ENCODE measurements at places on chromosomes 2 and 18.

DNA sequence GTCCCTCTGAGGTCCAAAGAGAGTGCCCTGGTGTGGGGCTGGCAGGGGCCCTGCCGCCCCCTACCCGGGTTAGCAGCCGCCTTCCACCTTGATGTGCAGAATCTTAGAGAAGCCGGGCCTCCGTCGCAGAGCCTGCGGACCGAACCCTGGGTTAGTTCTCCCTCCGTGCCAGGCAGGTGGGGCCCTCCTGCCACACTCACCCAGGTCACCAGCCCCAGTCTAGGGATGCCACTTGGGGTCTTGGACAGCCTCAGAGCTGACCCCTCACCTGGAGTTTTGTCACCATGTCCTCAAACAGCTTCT, 24.8 kb downstream of the CCT7 start:
- no peak for DNase-seq

DNA sequence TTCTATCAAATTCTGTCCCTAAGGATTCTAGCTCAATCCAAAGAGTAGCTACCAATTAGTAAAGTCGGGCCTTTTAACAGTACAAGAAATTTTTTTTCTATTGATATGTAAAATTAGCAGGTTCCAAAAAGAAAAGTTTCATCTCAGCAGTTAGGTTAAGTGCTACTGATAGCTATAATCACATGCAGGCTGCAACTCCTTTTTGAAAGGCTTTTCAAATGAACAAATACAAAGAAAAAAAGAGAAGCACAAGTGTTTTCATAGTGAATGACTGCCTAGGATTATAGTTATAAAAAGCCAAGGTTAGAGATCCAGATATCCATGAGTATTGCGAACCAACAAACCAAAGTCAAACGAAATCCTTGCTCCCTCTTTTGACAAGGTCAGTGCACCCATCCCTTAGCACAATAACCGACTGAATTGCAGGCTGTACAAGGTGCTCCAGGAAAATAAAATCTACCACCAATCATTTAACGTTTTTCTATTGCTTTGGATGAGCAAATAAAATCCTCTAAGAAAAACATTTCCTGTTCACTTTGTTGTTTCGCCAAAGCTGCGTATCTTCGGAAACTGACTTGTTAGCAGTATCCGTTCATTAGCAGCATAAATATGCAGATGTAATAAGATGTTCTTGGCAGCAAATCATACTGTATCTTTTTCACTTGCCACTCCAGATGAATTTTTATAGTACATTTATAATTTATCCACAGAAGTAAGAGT, 100.2 kb downstream of the SRBD1 start:
- no peak for DNase-seq

GRCh38 chr18:67151366-67151765, 365.2 kb downstream of the DSEL start:
- no peak for DNase-seq

DNA sequence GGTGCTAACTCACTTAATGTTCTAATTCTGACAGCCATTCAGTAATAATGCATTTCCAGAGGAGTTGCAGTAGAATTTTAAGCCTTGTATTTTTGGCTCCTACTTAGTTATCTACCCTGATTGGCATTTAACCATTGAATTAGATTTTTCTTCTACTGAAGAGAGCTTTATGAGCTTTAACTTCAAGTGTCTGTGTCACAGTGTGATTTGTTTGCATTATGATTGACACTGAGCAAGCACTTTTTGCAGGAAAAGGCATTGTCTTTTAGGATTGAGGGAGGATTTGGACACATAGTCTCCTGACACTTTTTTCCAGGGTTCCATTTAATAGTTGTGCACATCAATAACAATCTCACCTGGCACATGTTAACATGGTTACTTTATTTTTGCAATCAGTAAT, 26.7 kb downstream of the LYPD6 start:
- no peak for DNase-seq

DNA sequence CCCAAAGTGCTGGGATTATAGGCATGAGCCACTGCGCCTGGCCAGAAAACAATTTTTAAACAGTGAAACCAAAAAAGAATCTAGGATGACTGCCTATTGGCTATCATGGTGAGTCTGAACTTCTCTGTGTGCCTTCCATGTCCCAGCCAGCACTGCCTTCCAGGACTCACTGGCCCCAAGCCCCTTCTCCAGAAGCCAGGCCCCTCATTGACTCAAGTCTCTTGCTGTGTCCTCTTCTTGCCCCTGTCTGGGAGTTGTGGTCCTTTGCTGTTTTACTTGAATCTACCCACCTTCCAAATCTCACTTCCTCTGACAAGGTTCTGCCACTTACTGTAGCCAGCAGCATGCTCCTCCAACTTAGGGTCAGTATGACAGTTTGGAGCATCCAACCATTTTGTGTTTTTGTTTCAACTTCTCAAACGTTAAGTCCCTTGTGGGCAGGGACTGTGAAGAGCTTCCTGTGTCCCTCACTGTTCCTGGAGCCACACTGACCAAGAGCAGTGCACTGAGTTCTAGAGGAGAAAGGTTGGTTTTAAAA, 41.7 kb downstream of the ST3GAL5 start:
- DNase-seq, result no peak

- DNase-seq, result no peak
These were observed 331.9 kb downstream of the CDH19 start for GRCh38 chr18:66271962-66272361.

DNA sequence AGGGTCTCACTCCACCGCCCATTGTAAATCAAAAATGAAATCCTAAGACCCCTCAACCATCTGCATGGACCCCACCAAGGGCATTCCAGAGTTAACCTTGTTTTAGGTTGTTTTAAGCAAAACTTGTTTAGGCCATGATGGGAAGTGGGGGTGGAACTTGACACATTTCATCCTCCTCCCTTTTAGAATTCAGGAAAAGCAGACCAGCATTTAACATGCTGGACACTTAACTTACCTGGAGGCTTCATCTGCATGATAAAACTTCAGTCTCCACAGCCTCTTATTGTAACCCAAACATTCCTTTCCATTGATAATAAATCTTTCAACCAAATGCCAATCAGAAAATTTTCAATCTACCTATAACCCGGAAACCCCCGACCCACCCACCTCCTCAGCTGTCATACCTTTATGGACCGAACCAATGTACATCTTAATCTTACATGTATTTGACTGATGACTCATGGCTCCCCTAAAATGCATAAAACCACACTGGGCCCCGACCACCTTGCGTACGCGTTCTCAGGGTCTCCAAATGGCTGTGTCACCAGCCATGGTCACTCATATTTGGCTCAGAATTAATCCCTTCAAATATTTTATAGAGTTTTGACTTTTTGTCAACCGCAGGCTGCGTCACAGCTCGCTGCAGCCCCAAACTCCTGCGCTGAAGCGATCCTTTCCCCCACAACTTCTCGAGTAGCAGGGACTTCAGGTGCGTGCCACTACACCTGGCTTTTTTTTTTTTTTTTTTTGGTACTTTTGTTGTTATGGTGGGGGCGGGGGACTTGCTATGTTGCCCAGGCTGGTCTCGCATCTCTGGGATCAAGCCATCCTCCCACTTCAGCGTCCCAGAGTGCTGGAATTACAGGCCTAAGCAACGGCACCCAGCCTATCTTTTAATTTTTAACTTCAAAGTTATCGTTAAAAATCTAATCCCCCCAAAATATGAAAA, 917 bp downstream of the MPPE1 start:
- DNase-seq, result no peak

GRCh38 chr2:179571252-179571651, 290.2 kb downstream of the ZNF385B start:
- no peak for DNase-seq

GRCh38 chr2:105344704-105345345, 7.5 kb downstream of the C2orf49 start:
- DNase-seq, result peak; percentile 70

DNA sequence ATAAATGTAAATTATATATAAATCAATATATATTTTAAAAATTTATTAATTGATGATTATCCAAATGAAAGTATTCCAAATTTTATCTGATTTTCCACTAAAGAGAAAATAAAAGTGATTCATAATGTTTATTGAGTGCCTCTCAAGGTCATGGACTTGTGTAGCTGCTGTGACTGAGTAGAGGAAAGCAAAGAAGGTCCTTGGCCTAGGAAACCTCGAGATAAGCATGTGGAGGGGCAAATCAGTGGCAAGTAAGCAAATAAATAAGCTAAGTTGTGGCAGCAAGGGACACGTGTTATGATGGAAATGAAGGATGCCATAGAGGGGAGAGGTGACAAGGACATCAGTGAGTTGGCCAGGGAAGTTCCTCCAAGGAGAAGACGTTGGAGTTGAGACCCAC, 866.1 kb upstream of the ID2 start:
- no peak for DNase-seq

DNA sequence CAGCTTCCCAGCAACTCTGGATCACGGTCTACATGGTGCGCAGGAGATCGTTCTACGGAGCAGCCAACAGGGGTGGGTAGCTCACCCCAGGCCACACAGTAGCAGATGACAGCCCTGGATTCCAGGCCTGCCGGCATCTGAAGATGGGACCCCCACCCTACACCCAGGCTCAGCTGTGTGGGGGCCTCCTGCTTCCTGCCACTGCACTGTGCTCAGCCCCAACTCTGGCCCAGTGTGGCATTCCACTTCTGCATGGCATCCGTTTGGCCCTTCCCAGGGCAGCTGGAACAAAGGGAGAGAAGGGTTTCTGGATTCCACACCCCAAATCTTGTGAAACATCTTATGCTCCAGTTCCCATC, 9.1 kb downstream of the PER2 start:
- DNase-seq, result no peak

GRCh38 chr2:128717758-128718710, 399.4 kb upstream of the HS6ST1 start:
- no peak for DNase-seq

DNA sequence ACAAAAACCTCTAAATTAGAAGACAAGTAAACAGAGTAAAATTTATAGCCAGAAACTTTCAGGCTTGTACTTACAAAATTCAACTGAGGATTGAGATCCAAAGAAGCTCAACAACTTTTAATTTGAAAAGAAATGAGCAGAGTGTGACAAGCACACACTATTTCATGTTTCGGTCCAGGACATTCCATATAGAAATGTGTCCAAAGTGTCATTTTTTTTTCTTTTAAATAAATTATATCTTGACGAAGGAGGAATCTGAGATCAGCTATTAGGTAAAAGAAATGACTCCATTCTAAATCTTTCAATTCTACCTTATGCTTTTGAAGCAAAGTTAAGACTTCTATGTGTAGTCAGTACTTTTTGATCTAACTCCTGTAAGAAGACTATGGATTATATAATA, 4.6 kb downstream of the FN1 start:
- no peak for DNase-seq

GRCh38 chr2:240643093-240643810, 18.0 kb downstream of the GPR35 start:
- DNase-seq, result no peak

DNA sequence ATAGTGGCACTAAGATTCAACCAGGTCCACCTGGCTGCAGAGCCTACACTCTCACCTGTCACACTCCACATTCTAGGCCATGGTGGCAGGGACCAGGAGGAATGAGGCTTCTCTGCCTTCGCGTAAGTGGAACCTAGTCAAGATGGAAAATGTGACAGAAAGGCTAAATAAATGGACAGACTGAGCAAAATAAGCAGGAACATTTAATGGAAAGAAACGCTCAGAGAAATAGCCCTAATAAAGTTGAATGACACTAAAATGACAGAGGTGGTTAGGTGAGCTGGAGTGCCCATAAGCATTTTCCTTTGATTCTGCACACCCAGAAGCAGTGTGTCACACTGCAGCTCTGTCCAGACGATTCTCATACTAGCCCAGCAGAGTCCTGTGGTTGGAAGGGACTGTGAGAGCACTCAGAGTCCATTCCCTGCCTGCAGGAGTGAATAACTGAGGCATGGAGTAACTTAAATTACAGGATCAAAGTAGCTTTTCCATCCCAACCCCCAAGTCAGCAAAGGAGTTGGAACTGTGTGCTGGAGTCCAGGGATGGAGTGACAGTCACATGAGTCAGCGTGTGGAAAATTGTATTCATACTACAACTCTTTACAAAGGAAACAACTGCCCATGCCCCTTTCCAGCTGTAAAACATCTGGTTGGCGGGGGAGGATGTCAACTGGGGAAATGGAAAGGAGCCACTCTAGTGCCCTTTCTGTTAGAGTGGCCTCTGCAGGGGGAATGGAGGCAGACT, 105.4 kb upstream of the LGALSL start:
- DNase-seq, result no peak

- no peak for DNase-seq
These were observed 159.1 kb downstream of the FMNL2 start for GRCh38 chr2:152493945-152494528.

- no peak for DNase-seq
These were observed at the start of gene CXCR2 for GRCh38 chr2:218125626-218126080. Gene CXCR2 (plus strand): TSS chr2:218126028. CDS start chr2:218134802, 8,774 bp downstream.

DNA sequence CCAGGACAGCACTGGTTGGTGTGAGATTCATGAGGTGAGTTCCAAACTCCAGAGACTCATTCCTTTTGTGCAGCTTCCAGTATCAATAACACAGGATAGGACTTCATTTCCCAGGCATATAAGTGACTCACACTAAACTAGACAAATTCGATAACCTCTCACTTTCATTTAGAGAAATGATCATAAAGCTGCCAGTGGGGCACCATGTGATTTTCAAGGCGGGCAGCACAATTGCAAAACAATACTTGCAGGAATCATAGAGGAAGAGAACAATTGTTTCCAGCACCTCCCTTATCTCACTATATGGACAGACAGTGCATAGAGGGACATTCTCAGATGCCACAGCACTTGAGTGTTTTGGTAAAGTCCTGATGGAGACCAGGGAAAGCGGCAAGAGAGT, 31.3 kb upstream of the DNAH7 start:
- DNase-seq, result no peak

DNA sequence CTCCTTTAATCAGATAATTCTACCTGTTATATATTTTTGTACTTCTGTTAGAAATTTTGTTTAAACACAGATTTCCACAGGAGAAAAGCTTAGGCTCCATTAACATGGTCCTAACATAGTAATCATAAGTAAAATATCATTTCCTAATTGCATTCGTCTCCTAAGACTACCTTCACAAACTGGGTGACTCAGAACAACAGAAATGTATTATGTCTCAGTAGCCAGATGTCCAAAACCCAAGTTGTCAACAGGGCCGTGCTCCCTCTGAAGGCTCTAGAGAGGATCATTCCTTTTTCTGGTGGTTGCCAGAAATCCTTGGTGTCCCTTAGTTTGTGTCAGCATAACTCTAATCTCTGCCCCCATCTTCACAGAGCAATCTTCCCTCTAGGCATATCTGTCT, 5.4 kb downstream of the FBXO15 start:
- no peak for DNase-seq

DNA sequence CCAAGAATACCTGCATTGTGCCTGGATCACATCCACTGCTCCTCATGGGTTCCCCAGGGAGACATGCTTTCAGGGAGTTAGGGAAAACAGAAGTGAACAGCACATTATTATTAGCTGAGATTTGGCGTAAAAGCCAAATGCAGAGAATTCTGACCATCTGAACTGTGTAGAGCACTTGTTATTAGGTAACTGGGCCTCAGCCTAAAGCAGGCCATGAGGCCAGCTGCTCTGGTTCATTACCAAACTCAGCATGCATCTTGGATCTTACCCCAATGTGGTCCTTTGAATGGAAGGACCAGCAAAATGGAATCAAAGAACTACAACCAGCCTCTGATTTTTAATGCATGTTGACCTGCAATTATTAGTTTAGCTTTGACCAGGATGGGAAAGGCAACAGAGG, 322.3 kb downstream of the KCNS3 start:
- no peak for DNase-seq
